ENCODE measurements at places on chromosomes 2 and 18. TPM values are rescaled to one million over a fixed set of nuclear protein-coding genes. Genes with fewer than 3 reads are reported as not detected.

KIF5C gene
- total RNA-seq, result 9.3 TPM

LYPD6B gene
- total RNA-seq, result 21.3 TPM

PLB1 gene
- total RNA-seq, result 2.4 TPM

SLC35F6 gene
- 27.5 TPM for total RNA-seq

REG3G gene
- not detected for total RNA-seq

PROKR1 gene
- not detected for total RNA-seq

DLX2 gene
- 5.0 TPM for total RNA-seq

SAG gene
- 0.80 TPM for total RNA-seq

CACNB4 gene
- total RNA-seq, result 0.12 TPM

SLC19A3 gene
- total RNA-seq, result not detected

VAMP5 gene
- total RNA-seq, result 1.9 TPM

HS6ST1 gene
- 45.4 TPM for total RNA-seq

CREG2 gene
- total RNA-seq, result not detected

DNA sequence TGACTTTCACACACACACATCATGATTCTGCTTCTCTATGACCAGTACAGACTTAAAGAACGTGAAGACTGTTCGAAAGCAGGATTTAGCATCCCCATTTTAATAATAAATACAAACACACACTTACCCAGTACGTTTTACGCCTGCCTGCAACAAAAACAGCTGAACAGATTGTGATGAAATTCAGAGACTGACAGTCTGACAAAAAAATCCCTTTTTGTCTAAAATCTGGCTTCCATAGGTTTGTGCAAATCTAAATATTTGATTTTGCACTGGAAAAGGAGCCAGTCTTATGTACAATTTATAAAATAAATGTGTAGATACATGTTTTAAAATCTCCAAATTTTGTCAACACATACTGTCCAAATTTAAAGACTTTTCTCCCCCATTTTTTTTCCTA is 630.7 kb downstream of the ZEB2 start:
- no peak for DNase-seq

- peak; percentile 52 for DNase-seq
Observed at GRCh38 chr18:6885992-6886796, 156.7 kb downstream of the ARHGAP28 start.

- DNase-seq, result no peak
Observed at GRCh38 chr2:82852787-82853186, 1606.3 kb downstream of the SUCLG1 start.

DNA sequence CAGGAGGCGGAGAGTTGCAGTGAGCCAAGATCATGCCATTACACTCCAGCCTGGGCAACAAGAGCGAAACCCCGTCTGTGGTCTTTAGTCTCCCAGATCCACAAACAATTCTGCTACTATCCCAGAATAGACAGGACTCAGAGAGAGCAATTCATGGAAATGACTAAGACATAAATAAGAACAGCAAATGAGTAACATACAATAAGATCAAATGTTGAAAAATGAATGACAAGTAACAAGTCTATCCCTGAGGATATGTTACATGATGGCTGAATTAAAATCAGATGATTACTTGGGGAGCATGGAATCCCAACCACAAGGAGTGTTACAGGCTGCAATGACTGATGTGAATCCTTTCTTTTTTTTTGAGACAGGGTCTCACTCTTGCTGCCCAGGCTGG is 10.3 kb downstream of the ARL5A start:
- no peak for DNase-seq

GRCh38 chr2:101473911-101474701 is 806 bp downstream of the RFX8 start:
- DNase-seq, result peak; percentile 12

DNA sequence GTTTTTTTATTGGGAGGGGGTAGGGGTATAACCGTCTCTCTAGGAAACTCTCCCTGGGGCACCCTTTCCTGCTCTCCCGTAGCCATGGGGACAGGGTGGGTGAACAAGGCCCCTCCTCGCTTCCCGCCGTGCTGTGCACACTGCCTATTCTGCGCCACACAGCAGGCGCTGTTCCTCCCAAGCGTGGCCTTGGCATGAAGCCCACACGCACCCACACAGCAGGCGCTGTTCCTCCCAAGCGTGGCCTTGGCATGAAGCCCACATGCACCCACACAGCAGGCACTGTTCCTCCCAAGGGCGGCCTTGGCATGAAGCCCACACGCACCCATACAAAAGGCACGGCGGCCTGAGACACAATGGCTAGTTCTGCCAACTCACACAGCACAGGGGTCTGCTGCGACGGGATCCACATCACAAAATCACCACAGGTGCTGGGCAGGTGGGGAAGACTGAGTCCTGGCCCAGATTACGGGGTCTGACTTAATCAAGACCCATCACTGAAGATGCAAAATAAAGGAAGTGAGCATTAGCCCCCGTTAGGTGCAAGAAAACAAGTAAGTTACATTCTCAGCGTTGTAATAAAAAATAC is 46.6 kb upstream of the TPO start:
- peak; percentile 3 for DNase-seq

- DNase-seq, result no peak
Observed at GRCh38 chr2:241759067-241759807, 17.4 kb upstream of the GAL3ST2 start.

DNA sequence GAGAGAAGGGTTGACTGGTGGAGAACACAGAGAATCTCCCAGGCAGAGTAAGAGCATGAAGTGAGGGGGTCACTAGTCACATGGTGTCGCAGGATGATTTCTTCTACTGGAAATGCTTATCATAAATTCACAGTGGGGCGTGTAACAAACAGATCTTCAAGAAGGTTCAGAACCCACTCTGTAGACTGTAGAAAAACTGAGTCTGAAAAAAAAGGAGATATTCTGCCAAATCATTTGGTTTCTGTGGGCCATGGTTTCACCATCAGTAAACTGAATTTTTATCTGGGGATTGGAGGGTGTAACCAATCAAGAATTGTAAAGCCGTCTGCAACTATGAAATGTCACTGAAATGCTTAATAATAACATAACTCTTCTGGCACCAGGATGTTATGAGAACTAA is 15.0 kb downstream of the TPGS2 start:
- no peak for DNase-seq

DNA sequence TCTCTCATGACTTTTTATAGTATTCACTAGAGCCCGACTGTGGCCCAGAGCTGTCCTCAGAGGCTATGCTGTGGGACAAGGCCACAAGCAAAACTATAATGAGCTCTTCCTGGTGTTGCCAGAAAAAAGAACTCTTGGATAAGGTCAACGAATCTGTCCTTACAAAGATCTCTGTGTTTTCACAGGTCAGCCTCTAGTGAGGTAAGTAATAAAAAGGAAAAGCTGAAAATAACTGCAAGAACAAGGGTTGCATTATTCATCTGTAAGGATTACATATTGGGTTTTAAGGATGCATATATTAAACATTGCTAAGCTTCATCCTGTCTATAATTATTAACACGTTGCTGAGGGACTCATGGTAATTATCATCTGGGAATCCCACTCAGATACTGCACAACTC is 62.8 kb upstream of the ATL2 start:
- DNase-seq, result no peak

- no peak for DNase-seq
Observed at GRCh38 chr18:12867441-12868123, 16.5 kb downstream of the PTPN2 start.

GRCh38 chr18:9741793-9742523 is 33.9 kb downstream of the RAB31 start:
- DNase-seq, result no peak

GRCh38 chr2:221943076-221943810 is 355.6 kb downstream of the PAX3 start:
- DNase-seq, result no peak

GRCh38 chr2:227436436-227437174 is 35.4 kb upstream of the AGFG1 start:
- no peak for DNase-seq

GRCh38 chr18:31677592-31677991 is 6.8 kb downstream of the B4GALT6 start:
- no peak for DNase-seq

DNA sequence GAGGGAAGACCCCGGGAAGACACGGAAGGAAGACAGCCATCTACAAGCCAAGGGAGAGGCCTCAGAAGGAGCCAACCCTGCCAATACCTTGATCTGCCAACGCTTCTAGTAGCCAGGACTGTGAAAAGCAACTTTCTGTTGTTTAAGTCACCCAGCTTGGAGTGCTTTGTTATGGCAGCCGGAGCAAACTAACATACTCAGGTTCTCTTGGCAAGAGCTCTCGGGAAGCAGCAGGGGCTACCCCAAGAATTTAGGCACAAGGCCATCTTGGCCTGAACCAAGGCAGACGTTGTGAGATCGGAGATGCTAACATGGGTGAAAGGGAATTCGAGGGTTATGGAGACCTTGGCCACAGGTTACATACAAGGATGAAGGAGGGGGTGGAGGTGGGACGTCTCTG is 78.6 kb upstream of the KLHL29 start:
- DNase-seq, result no peak

GRCh38 chr2:168801471-168801870 is 966 bp upstream of the NOSTRIN start:
- no peak for DNase-seq

DNA sequence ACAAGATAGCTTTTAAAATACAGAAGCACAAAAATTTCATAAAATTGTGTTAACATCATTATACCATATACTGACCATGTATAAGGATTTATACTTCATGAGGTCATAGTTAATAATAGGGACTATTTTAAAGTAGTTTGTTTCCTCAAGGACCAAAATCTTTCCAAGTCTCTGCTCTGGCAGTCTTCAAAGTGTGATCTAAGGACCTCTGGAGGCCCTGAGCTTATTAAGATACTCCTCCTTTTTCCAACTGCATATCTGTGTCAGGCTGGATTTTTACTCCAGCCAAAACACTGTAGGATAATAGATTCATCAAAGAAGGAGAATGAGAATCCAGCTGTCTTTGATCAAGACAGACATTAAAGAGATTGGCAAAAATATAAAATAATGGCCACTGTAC is 1.7 kb upstream of the SCYGR2 start:
- DNase-seq, result no peak

DNA sequence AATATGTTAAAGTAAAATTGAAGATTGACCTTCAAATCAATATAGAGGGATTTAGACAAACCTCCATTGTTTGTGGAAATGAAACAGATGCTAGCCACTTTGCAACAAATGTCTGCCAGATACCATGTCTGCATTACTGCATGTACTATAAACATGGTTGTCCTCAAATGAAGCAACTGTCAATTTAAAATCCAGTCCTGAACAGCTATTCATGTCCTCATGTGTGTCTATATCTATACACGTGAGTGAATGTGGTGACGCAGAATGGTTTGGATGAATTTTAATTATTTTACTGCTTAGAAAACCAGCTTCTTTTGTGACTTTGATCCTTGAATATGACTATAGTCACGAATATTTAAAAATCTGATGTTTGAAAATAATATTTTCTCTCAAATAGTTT is 71.5 kb downstream of the NYAP2 start:
- DNase-seq, result no peak

- DNase-seq, result no peak
Observed at GRCh38 chr2:178716394-178716793, 90.8 kb downstream of the TTN start.

GRCh38 chr2:150465703-150466569 is 21.5 kb downstream of the RND3 start:
- DNase-seq, result no peak
